ENCODE measurements at places on chromosomes 2 and 18.

GRCh38 chr2:236008857-236009256 is 159.3 kb downstream of the GBX2 start:
- DNase-seq, result no peak

DNA sequence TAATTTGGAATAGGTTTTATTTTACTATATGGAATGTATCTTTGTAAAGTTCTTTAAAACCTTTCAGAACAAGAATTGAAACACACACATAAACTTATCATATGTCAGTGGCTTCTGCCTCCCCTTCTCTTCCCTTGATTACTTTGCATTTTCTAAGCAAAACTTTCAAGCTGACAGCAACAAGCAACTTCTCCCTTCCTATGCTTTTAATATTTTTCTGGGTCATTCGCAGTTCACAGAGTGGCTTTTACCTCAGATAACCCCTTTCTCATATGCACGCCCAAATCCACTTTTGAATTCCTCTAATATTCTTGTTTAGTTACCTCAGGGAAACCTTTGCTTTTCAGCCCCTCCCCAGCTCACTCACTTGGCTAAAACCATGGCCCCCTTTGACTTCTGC is 36.7 kb upstream of the CDC42EP3 start:
- no peak for DNase-seq

- DNase-seq, result peak; percentile 51
Observed at GRCh38 chr2:233003658-233004555, 9.1 kb downstream of the NGEF start.

DNA sequence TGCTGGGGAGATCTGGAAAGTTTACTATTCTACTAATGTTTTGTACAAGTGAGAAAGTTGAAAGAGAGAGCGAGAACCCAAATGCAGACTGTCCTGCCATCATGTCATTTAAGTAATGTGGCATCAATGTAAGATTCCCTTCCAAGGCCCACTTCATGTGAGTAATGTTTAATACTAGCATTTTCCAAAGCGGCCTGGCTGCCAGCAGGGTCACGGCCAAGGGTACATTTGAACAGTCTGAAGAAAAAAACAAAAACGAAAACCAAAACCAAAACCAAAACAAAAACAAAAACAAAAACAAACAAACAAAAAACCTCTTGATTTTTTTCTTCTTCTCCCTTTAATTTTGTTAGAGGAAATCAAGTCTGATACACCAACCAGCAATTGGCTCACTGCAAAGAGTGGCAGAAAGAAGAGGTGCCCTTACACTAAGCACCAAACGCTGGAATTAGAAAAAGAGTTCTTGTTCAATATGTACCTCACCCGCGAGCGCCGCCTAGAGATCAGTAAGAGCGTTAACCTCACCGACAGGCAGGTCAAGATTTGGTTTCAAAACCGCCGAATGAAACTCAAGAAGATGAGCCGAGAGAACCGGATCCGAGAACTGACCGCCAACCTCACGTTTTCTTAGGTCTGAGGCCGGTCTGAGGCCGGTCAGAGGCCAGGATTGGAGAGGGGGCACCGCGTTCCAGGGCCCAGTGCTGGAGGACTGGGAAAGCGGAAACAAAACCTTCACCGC is 2.2 kb downstream of the HOXD10 start:
- no peak for DNase-seq

- no peak for DNase-seq
Observed at GRCh38 chr2:182887753-182888415, 21.4 kb upstream of the FRZB start.

GRCh38 chr18:74397572-74397971 is 59.5 kb downstream of the DIPK1C start:
- DNase-seq, result no peak

GRCh38 chr18:63828656-63829055 is 53.4 kb downstream of the SERPINB7 start:
- no peak for DNase-seq

DNA sequence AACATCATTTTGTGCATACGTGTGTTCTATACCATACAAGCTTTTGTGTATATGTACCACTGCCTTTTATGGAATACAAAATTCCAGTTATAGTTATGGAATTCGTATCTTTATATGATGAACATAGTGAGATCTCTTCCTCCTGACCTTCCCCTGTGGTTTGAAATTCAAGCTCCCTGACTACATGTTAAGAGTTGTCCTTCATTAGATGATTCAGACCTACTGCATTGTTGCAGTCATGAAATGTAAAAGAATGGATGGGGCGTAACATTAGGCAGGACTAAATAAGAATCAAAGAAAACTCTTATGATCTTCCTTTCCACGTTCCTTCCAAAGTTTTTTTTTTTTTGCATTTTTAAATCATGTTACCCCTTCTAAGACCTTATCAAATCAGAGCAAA is 107.1 kb downstream of the UNC80 start:
- no peak for DNase-seq

DNA sequence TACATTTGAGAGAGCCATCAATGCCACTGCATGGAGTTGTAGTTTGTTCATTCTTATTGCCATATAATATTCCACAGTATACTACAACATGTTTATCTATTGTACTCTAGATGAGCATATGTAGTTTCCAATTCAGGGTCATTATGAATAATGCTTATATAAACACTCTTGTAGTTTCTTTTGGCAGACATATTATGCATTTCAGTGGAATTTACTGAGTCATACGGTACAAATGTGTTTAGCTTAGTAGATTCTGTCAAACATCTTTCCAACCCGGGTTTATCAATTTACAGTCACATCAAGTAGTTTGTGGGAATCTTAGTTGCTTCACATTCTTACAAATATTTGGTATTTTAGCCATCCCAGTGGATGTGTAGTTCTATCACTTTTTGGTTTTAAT is 161.1 kb downstream of the KCNH7 start:
- DNase-seq, result no peak

GRCh38 chr18:13361431-13361830 is 142.9 kb downstream of the LDLRAD4 start:
- no peak for DNase-seq

GRCh38 chr2:226077841-226078240 is 678.3 kb downstream of the NYAP2 start:
- DNase-seq, result no peak
